Brain (organoid and tissue), 16 donors: ENCODE measurements at places on chromosomes 5 and 9.

GRCh38 chr5:127769386-127769785 is 66.2 kb downstream of the CCDC192 start:
- peak; percentile 85 for DNase-seq

DNA sequence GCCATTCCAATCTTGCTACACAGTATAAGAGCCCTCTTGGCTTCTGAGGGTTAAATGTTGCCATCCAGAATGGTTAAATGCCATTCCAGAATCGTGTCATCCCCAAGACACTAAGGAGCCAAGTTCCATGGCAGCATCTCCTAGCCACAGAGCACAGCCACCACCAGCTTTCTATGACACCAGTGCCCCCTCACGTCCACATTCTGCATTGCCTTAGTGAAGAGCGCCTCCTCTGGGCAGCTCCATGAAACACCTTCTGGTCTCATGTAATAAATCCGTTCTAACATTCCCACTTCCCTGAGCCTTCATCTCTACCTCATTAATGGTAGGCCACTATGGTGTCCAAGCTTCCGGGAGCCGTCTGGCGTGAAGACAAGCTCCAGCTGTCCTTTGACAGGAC is 12.4 kb downstream of the CBY3 start:
- peak; percentile 43 for DNase-seq

- peak; percentile 8 for DNase-seq
Observed at GRCh38 chr5:115624994-115625393, 842 bp downstream of the TMED7 start.

DNA sequence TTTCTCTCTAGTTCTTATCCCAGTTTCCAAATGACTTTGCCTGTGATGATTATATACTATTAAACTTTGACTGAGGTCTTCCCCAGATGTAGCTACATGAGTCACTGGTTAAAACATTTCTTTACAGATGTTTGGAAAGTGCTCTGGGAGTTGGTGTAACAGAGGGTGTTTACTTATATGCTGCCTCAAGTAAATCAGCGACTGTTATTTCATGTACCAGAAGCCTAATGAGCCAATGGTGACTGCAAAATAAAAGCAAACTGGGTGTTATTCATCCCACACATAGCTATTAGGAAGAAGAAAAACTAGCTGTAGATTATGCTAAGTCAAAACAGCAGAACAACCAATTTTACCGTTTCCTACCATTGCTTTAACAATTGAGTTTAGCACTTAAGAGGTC is 929.7 kb upstream of the SEMA6A start:
- no peak for DNase-seq

DNA sequence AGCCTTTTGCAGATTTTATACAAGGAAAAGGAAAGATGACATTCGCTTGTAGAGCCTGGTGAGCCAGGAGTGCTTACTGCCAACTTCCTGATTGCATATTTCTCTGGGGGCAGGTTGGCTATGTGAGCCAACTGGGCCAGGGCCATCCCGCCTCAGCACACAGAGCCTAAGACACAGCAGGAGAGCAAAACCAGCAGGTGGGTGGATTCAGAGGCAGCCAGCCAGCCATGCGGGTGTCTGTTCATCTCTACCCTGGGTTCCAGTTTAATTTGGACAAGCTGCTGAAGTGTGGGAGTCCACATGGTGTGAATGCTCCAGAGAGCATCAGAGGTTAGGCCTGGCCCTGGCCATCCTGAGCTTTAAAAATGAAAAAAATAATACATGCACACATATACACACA is 291.4 kb downstream of the ARHGEF28 start:
- peak; percentile 57 for DNase-seq

DNA sequence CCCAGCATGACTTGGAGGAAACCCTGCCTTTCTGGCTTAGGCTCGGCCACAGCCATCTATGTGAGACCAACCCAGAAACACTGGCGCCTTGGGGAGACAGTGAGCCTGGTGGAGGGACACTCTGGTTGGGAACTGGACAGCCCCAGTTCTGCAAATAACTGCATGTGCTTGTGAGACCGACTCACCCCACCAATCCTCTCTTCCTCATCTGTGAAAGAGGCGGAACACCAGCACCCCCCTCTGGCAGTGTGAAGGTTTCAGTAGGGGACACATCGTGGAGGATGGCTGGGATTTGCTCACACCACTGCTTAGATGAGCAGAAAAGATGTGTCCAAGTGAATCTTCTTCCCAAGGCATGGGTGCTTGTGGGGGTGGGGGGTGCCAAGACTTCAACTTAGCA is 43.4 kb upstream of the N4BP3 start:
- no peak for DNase-seq

DNA sequence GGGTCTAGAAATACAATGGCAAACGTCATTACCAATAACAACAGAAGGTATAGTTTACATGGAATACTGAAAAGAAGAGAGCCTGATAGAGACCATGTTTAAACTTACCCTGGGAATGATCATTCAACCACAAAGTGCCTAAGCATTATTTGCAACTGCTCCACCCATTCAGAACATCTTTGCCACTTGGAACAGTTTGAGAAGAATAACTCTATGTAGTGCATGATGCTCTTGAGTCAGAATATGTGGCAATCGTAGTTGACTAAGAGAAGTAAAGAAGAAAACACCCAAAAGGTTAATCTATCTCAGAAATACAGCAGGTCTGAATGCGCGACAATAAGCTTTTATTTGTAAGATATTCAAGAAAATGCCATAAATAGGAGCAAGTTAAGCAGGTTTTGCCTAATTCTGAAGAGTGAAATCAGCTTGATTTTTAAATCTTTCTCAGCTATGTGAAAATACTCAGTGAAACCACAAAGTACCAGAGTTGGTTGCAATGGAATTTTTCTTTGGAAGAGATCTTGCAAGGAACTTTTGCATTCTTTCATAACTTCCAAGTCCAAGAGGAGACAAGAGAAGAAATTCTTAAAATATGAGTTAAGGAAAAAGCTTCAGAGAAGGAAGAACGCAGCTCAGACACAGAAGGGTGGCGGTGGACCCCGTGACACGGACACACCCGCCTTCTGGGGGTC is 64.3 kb downstream of the HABP4 start:
- no peak for DNase-seq

DNA sequence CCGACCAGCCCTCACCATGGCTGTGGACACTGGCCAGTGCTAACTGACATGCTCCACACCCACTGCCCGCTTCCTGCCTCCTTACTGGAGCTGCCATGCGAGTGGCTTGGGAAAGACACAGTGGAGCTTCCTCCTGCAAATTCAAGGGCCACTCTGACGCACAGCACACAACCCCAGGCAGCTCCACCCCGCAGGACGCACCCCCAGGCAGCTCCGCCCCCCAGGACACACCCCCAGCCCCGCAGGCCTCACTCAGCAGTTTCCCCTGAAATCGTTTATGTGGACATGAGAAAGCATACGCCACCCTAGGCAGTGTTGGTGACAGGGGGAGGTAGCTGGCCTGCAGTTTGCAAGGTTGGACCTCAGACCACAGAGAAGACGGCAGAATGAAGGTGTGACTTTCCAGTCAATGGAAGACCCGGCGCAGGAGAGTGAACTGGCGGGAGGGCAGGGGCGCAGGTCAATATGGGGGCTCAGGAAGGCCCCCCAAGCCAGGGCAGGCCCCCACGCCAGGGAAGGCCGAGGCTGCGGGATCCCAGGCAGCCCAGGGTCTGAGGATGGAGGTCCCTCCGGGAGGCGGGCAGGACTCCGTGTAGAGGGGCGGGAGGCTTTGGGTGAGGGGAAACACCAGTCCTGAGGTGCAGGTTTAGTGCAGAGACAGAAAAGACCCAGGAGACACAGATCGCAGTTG is 21.6 kb downstream of the LPCAT1 start:
- DNase-seq = no peak

- no peak for DNase-seq
Observed at GRCh38 chr9:8599937-8600336, 800.4 kb upstream of the DMAC1 start.

DNA sequence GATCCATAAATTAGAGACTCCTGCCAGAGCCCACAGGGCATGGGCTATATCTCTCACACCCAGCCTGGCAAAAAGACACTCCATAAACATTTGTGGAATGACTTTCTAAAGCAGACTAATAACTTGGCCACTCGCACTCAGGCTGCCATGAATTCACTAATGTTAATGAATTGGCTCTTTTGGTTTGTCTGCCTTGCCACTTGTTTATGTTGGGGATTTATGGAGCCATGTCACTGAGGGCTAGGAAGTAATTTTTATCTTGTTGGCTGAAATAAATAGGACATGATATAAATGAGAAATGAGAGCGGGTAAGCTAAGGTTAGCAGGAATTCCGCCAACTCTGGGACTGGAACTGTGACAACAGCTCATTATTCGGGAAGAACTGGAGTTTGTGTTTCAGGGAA is 55.2 kb downstream of the DROSHA start:
- DNase-seq = peak; percentile 52

- DNase-seq = peak; percentile 88
Observed at GRCh38 chr5:64506567-64507263, 900 bp downstream of the RGS7BP start.

DNA sequence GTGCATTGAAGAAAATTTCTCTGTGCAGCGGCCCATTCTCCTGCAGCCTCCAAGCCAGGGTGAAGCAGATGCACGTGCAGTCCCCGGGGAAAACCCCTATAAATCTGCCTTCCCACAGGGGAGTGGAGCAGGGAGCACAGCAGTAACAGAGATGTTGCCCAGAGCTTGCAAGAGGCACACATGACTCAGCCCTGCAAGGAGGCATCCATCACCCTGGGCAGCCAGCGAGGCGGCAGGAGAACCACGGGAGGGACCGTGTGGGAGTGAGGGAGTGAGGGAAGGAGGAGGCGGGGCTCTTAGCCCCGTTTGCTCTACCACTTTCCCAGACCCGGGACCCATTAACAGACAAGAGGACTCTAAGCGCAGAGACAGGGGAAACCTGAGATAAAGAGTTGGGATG is 96.2 kb upstream of the ARAP3 start:
- no peak for DNase-seq

GRCh38 chr5:163815240-163815791 is 309.9 kb downstream of the MAT2B start:
- no peak for DNase-seq

GRCh38 chr9:33445389-33446239 is 1.8 kb downstream of the AQP3 start:
- no peak for DNase-seq

GRCh38 chr5:142313275-142313674 is 11.5 kb downstream of the SPRY4 start:
- DNase-seq = no peak

- DNase-seq = no peak
Observed at GRCh38 chr5:73831066-73831465, 205.1 kb downstream of the ARHGEF28 start.

- DNase-seq = peak; percentile 42
Observed at GRCh38 chr9:89038382-89039103, 47.3 kb downstream of the S1PR3 start.

- no peak for DNase-seq
Observed at GRCh38 chr9:37471942-37472684, 6.9 kb upstream of the ZBTB5 start.

- peak; percentile 96 for DNase-seq
Observed at GRCh38 chr9:80651044-80651443, 1038.3 kb downstream of the TLE1 start.

DNA sequence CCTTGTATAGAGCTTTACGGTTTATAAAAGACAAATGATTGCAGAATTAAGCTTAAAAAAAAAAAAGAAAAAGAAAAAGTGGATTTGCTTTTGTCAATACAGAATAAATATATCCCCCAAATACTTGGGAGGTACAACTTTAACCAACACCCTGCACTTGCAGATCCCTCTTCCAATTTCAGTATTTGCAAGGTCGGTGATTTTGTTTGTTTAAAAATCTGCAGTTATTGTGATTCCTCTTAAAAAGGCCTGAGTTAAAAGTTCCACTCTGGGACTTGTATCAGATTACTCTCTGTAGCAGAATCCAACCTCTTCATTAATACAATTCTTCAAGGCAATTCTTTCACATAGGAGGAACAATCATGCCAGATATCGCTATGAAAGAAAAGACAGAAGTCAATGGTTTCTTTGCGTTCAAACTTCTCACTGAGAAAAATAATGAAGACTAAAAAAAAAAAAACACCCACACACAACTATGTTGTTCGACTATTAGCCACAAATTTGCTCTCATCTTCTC is 400.9 kb downstream of the EBF1 start:
- no peak for DNase-seq

GRCh38 chr5:174348311-174348981 is 302.9 kb downstream of the NSG2 start:
- peak; percentile 73 for DNase-seq

DNA sequence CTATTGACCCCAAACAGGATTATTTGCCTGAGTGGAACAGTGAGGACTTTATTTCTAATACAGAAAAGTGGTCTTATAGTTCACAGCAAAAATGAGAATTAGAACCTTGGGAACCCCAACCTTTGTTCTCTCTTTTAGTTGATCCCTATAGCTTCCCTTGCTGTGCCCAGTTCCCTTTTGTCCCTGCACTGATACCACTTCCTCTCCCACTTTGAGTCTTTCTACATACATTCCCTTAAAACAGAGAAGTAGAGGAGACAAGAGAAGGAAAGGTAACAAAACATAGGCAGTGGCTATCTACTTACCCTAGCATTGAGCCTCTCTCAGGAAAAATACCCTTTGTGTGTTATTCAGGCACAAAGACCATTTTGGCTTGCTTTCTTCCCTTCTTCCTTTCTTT is 246.4 kb downstream of the FAM114A2 start:
- no peak for DNase-seq

GRCh38 chr9:82449986-82450385 is 461.4 kb downstream of the SPATA31D1 start:
- no peak for DNase-seq

GRCh38 chr5:116765441-116765840 is 190.8 kb upstream of the SEMA6A start:
- DNase-seq = no peak

DNA sequence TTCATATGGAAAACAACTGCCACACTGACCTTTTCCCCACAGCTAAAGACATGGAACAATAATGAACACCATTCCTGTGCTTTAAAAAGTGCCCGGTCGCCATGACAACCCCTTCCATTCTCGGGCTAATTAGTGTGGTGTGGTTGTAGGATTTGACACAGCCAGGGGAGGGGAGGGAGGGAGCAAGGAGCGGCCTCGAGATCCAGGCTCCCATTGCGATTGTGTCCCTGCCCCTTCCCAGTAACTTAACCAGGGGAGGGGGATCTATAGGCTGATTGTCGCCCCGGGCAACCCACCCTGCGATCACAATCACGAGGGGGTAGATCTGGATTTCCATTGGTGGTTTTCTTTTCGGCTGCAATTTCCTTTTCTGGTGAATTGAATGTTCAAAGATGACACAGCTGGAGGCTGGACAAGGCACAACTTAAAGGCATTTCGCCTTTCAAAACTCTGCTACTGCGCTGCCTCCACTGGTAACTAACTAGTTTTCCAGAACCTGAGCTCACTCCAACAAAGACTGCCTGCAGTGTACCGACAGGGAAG is 96.7 kb upstream of the RETREG1 start:
- DNase-seq = peak; percentile 94

- DNase-seq = no peak
Observed at GRCh38 chr5:172852490-172853354, 18.7 kb downstream of the ERGIC1 start.

GRCh38 chr5:74594137-74595040 is 46.1 kb downstream of the ENC1 start:
- peak; percentile 33 for DNase-seq

GRCh38 chr5:154190595-154191304 is at the start of gene GALNT10:
TSS of gene GALNT10 (plus strand) at chr5:154190733. CDS start at chr5:154190867, 134 bp downstream.
- peak; percentile 82 for DNase-seq

- no peak for DNase-seq
Observed at GRCh38 chr5:119168401-119168800, 97.5 kb downstream of the DMXL1 start.

- no peak for DNase-seq
Observed at GRCh38 chr9:132881826-132882225, 3.1 kb downstream of the SPACA9 start.

GRCh38 chr9:86176468-86176867 is 77.1 kb upstream of the GOLM1 start:
- DNase-seq = peak; percentile 26

- DNase-seq = no peak
Observed at GRCh38 chr5:111681414-111682120, 75.4 kb downstream of the NREP start.
